ENCODE measurements at places on chromosomes 3 and 15. TPM values are rescaled to one million over a fixed set of nuclear protein-coding genes. Genes with fewer than 3 reads are reported as not detected.

DNA sequence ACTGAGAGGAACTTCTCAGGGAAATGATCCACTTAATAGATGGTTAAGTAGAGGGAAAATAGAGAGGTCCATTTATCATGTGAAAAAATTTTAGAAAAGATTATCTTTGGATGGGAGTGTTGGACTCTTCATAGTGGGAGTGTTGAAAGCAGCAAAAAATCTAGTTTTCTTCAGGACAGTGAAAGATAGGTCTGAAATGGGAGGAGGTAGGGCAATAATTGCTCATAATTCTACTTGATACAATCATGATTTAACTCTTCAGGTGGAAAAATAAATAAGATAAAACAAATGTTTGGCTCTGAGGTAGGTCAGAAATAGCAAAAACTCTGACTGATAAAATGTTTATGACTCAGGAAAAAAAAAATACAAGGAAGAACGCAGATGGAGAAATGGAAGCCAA lies 144.1 kb upstream of the DPH6 start:
- DNase-seq, result no peak

COL6A5 gene
- total RNA-seq, result 6.1 TPM

ACKR2 gene
- total RNA-seq, result 6.8 TPM

CIB2 gene
- 11.4 TPM for total RNA-seq

CRTAP gene
- total RNA-seq, result 185 TPM

PDZRN3 gene
- total RNA-seq, result 61.6 TPM

IGSF11 gene
- total RNA-seq, result 3.5 TPM

RAD51 gene
- 2.2 TPM for total RNA-seq

CEMIP gene
- 1.3 TPM for total RNA-seq

PSTPIP1 gene
- 1.2 TPM for total RNA-seq

DNA sequence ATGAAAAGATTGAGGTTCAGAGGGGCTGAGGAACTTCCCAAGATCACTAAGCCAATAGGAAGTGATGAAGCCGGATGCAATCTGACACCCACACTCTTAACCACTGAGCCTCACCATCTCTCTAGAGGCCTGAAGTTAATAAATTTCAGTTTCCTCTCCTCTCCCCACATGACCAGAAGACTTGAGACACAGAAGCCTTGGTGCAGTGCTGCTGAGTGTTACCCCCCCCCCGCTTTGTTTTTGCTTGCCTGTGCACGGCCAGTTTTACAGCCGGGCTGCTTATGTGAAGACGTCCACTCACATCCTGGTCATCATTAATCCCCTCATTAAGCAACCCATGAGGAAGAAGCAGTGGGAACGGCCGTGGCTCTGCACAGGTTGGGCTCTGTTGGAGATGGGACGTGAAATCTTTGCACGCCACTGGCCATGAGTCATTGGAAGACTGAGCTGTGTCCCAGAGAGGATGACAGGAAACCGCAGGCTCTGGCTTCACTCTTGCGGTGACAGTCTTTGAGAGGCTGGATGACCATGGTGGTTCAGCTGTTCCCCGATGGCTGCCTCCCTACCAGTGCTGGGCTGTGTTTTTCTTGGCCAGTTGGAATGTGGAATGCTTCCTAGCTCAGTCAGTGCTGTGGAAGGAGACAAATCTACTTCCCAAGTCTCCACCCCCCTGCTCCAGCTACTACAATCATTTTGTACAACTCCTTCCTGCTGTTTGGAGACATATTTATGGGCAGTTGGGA lies 232.6 kb upstream of the LRTM1 start:
- no peak for DNase-seq

DNA sequence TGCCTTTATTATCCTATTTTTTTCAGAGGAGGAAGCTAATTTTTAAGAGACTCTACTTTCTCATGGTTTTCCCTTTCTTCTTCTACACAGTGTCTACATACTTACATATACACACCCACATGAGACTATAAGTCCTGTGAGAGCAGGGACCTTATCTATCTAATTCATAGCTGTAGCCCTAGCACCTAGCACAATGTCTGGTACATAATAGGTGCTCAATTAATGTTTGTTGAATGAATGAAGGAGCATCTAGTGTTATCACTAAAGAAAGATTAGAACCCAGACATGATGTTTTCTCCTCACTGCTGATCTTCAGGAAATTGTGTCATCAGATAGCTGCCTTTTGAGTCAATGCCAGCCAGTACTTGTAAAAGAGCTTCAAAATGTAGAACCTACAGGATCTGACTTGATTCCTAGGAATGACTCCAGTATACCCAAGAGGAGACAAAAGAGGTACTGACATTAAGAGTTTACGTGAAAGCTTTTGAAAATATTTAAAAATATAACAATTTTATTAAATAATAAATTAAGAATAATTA lies 2.5 kb downstream of the SCG5 start:
- DNase-seq, result no peak

DNA sequence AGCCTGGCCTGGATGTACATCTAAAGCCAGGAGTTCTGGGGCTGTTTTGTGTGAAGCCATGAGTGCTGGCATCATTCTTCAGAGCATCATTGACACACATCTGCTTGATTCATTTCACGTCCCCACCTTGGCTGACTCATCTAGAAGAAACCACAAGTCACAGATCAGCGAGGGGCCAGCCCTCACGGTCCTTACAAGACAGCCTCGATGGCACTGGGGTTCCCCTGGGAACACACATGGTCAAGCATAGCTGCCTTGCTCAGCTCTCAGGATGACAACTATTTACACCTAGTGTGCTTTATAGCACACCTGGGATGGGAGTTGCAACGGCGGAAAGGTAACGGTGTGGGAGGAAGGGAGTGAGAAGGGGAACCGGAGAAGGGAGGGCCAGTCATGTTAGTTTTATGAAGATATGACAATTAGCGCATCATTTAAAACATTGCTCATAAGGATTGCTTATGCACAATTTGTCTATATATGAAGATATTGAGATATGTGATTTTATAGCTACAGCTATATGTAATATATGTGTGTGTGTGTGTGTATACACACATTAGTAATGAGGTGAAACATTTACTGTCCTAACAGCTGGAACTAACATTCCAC lies 227.1 kb downstream of the RPLP1 start:
- DNase-seq, result no peak
